ENCODE measurements at places on chromosomes 4 and X.
A peak's percentile ranks its signal among the peaks of the same experiment; 100 is the strongest.

- DNase-seq, result peak; percentile 12
Measured at GRCh38 chr4:7987148-7987989, 47.7 kb upstream of the AFAP1 start.

- DNase-seq, result no peak
Measured at GRCh38 chr4:173859091-173859713, 329.2 kb upstream of the HAND2 start.

DNA sequence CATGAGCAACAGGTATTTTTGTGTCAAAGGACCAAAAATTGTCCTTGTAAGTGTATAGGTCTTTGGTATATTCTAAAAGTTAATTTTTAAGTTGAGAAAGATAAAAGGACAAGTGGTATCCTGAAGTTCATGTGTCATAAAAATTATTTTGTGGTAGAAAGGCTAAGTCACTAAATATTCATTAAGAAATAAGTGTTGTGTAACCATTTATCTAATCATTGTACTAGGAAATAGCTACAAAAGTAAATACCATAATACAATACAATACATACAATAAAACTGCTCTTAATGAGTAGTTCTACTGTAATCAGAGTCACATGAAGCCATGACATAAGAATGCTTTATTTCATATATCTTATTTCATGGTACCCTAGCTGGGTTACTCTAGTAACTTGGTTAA is 82.5 kb upstream of the ATOH1 start:
- no peak for DNase-seq

GRCh38 chr4:7663075-7663541 is 228.4 kb upstream of the PSAPL1 start:
- DNase-seq, result no peak

GRCh38 chr4:150714462-150715438 is 132.8 kb downstream of the MAB21L2 start:
- no peak for DNase-seq

DNA sequence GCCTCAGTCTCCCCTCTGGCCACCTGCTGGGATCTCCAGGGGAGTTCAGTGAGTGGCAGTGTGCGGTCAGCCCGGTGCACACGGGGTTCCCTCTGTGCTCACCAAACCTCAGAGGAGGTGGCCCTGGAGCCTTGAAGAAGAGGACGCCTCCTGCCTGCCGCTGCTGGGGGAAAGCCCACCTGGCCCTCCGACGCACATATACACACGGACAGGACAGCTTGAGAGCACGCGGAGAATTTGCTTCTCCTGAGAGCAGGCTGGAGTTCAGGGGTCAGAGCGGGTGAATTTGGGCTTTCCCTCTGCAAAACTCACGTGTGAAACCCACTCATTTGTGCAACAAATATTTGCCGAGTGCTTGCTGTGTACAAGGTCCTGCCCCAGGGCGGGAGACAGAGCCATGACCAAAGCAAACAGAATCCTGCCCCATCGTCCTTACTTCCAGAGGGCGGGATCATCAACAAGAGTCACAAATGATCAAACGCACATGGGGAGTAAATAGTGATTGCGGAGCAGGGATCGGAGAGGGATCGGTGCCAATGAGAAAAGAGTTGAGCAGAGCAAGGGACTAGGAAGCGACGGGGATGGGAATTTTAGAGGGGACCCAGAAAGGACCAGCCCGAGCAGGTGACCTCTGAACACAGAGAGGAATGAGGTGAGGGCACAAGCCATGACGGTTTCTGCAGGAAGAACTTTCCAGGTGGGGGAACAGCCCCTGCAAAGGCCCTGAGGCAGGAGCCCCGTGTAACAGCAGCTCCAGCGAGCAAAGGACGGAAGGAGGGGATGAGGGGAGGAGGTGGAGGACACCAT is 17.6 kb downstream of the BLOC1S4 start:
- DNase-seq, result no peak

DNA sequence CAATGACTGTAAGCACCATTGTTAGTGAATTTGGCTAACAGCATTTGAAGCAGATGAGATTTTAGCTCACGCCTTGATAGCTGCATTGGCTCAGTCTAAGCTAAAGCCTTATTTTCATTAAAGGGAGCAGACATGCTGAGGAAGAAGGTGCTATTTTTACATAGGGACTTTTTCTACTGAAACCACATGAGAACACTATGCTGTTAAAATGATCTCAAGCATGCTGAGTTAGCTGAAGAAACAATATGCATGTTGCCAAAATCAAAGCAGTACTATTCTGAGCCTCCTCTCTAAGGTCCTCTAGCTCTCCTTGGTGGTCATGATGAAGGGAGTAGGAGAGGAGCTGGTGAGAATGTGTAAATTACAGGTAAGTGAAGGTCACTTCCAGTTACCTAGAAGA is 134.4 kb upstream of the JADE1 start:
- no peak for DNase-seq

GRCh38 chr4:22596409-22596808 is 80.5 kb upstream of the ADGRA3 start:
- DNase-seq, result no peak

DNA sequence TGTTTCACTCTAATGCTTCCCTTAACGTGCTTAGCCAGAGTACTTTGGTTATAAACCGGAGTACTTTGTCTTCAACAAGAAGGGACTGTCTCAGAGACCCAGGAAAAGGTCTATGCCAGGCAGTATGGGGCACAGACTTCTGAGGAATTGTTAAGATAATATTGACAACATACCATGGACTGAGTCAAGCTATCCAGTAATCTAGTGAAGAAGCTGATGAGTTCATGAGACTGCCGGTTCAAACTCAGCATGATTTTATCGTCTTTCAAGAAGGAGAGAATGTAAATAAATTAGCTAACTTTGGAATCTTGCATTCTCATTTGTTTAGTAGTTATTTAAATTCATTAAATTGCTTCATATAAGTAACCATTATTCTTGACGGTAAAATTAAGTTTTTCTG is 546.1 kb downstream of the PPP4R3C start:
- DNase-seq, result no peak

DNA sequence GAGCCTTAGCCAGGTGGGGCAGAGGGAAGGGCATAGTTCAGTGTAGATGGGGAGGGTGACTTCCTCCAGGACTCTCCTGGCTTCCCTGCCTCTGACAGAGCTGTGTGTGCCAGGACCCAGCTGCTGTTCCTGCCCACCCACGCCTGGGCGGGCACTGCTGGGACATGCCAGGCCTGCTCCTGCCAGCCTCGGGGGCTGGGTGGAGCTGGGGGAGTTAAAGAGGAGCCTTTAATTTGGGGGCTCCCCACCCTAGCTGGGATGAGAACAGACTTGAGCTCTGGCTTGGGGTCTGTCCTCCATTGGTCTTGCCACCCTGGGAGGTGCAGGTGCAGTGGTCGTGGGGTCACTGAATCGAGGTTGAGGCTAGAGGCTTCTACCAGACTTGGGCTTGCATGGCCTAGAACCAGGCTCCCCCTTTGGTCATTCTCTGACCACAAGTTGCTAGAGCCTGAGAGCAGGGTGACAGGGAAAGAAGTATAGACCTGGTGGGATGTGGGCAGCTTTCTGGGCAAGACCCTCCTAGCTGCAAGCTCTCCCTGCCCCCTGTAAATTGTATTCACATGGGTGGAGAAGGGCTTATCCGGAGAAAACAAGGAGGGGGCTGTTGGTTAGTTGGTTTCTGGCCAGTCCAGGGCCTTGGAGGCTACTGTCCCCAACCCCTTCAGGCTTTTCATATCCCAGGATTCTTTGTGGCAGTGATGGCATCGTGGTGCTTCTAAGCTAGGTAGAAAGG is 5.7 kb downstream of the EFNB1 start:
- DNase-seq, result no peak

DNA sequence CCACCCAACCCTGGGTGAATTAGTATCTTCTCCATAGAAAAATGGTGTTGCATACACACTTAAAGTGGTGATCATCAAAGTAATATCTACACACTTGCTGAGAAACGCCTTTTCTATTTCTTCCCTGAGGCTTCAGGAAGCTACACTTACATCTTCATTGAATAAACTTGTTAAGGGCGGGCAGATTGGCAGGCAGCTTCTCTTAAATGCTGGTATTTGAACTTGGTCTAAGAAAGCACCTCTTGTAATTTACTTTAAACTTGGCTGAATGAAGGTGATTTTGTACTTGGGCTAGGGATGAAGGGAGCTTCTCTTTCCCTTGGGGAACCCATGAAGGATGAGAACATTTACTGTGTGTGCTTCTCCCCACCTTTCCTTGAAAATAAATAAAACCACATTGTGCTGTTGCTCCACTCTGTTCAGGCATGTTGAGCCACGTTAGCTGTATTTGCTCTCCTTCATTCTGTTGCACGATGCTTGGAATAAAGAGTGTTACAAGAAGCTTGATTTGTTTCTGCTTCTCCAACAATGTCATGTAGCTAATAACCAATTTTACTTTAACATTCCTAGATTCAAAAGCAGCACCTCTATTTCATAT is 430.1 kb downstream of the ANKRD50 start:
- no peak for DNase-seq

- no peak for DNase-seq
Measured at GRCh38 chrX:1462596-1463251, 10.0 kb upstream of the ASMTL start.

- DNase-seq, result no peak
Measured at GRCh38 chr4:91527056-91527455, 776.7 kb upstream of the GRID2 start.

- DNase-seq, result no peak
Measured at GRCh38 chr4:110982486-110982885, 359.6 kb upstream of the PITX2 start.

DNA sequence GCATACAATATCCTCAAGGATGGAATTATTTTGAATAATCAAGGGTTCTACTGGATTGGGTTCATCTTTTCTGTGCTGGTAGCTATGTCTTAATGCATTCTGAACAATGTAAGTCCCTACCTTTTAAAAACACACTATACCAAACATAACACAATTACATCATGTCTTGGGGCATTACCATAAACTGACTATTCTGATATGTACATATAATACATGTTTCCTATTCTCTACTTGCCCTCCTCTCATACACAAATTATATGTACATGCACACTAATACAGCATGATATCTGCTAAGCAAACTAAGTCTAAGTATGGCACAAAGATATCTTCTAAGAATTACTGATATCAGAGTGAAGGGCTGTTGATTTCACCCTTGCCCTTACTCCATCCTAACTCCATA is 147.1 kb downstream of the PRDM5 start:
- DNase-seq, result no peak

DNA sequence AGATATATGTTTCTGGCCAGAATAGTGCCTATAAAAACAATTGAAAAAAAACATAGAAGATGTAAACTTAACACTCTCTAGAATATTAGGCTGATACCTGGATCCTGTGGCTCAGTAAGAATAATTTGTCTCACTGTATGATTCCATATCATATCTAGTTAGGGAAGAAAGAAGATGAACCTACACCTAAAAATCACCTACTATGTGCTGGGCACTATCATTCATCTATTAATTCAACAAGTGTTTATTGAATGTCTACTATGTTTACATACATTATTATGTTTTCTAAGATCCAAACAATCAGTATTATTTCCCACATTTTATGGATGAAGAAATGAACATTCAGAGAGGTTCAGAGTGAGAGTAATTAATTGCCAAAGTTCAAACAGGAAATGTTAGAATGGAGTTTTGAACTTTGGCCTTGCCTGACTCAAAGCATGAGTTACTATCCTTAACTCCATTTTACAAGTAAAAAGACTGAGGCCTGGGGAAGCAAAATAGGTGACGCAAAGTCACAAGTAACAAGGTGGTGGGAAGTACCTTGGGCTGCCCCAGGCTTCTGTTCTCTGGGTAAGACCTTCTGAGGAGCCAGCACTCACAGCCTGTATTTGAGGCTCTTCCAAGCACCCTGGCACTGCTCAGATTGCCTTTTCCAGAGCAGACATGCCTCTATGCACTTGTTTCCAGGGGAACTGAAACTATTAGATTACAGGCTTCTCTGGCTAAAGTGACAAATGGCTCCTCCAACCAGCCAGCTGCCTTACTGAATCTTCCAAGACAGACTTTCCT is 111.1 kb upstream of the ACSL4 start:
- DNase-seq, result no peak

- DNase-seq, result no peak
Measured at GRCh38 chr4:159250751-159251325, 148.0 kb downstream of the RAPGEF2 start.

GRCh38 chr4:3212391-3213105 is 36.4 kb upstream of the MSANTD1 start:
- DNase-seq, result no peak

DNA sequence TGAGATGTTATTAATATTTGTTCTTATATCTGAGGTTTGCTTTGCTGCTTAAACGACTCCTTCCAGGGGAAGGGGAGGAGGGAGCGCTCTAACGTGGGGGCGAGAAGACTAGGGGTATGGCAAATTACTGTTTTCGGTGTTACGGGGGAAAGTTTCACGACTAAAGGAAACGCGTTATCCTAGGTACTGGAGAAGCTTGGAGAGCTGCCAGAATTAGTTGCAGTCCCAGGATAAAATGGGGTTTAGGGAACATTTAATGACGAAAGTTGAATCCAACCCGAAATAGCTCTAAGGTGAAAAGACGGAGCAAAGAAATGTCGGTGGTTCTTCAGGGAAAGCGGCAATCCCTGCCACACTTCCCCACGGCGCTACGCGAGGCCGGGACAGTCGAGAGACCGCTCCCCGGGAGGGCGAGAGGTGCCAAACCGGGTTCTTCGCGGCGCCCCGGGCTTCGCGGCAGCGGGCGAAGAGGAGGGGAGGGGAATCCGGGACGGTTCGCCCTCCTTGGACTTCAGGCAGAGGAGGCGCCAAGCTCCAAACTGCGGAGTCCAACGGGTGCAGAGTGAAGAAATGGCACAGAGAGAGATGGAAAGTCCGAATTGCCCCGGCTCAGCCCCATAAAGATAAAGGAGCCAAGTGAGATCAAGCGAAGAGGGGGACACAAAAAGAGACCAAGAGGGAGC is 724 bp downstream of the THOC2 start:
- no peak for DNase-seq

DNA sequence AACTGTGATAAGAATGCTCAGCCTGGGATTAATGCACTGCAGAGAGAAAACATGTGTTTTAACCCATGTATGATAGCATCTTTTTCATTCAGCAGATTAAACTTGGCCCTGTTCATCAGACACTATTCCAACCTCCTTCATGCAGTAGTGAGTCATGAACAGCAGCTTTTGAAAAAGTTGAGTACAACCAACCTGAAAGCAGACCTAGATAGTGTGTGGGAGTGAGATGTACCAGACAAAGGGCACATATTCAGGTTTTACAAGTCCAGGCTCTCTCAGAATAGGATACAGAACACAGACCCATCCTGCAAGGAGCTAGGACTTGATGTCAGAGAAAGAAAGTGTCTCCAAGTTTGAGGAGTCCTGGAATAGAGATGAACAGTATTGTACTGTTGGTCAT is 237.3 kb upstream of the STS start:
- DNase-seq, result no peak

DNA sequence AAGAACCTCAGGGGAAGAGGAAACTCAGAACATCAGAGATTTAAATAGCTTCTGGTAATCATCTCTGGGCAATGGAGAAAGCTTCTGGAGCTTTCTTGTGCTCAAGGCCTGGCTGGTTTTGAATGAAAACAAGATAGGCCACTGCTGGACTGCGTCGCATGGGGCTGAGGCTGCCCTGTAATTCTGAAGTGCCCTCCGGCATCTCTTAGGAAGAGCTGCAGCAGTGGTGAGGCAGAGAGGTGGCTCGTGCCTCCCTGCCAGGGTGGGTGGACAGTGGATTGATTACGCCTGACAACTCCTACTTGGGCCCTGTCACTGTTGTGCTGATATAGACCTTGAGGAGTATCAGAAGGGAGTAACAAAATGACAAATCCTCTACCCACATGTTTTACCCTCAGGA is 279.7 kb downstream of the NR3C2 start:
- DNase-seq, result no peak

GRCh38 chrX:17689971-17690409 is 47.3 kb upstream of the SCML1 start:
- DNase-seq, result no peak

Measured in NCI-H187 treated with DMSO at 0.1 percent for 48 hours (cell line).